ENCODE measurements at places on chromosomes 2 and 18. TPM values are rescaled to one million over a fixed set of nuclear protein-coding genes. Genes with fewer than 3 reads are reported as not detected.

GRCh38 chr2:237431372-237431771 is 17.4 kb upstream of the COL6A3 start:
- no peak for DNase-seq

- DNase-seq: no peak
Measured at GRCh38 chr2:232416521-232417470, 10.2 kb downstream of the ALPG start.

GRCh38 chr2:218884519-218884918 is 3.9 kb downstream of the WNT10A start:
- no peak for DNase-seq

DNA sequence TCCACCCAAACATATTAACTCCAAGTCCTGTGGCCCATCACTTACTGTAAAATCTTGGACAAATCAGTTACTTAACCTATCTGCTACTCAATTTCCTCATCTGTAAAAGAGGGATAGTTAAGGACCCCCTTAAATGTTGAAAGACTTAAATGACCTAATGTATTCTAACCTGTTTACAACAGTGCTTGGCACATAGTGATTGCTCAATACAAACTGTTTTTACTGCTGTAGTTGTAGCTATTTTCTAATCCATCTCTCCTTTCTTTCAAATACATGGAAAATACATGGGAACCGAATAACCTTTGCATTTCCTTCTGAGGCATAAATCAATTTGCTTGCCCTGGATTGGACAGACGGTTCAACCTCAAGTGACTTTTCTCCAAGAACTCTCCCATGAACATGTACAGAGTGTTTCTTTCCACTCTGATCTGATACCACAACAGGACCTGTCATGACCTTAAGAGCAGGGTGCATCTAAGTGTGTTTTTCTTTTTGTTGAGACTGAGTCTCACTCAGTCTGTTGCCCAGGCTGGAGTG is 2.7 kb downstream of the LNPK start:
- DNase-seq: no peak

GRCh38 chr2:229087267-229087666 is 183.8 kb downstream of the PID1 start:
- DNase-seq: no peak

GRCh38 chr2:162828545-162828944 is 10.0 kb downstream of the KCNH7 start:
- no peak for DNase-seq

DNA sequence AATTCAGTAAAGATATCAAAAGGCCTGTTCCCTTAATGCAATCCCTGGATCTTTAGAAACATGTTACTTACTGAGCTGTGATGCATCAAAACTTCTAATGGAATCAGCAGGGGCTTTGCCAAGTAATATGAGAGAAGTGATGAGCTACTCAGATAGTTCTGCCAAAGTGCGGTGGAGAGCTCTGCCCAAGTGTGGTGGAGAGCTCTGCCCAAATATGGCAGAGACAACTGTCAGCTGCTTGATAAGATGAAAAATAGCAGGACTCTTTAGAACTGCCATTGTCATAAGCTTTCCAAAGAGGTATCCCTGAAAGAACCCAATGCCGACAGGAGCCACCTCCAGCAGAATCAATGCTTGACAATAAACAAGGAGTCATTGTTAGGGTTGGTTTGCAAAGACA is 167.9 kb upstream of the SLC39A10 start:
- DNase-seq: no peak

DNA sequence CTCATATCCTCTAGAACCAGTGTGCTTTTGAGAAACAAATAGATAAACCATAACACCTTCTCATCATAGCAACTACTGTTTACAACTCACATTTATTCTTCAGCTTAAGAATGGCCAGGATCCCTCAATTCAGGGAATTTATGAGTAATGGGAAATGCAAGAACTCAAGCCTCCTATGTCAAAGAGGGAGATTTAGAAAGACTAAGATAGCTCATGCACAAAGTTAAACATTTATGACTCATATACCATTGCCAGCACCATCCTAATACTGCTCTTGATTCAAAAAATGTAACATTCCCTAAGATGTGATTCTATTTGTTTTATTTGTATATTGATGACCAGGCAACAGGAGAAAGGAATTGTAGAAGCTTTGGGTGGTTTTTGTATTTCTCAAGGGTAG is 172.8 kb downstream of the CYP26B1 start:
- DNase-seq: no peak

GRCh38 chr2:130966149-130966774 is 127.0 kb downstream of the FAM168B start:
- no peak for DNase-seq

GRCh38 chr18:75054046-75054445 is 154.9 kb downstream of the PTGR3 start:
- no peak for DNase-seq

GRCh38 chr2:105653302-105653701 is 91.4 kb upstream of the NCK2 start:
- no peak for DNase-seq

CLHC1 gene
- total RNA-seq: 14.0 TPM

TDRD15 gene
- not detected for total RNA-seq

MROH2A gene
- total RNA-seq: not detected
